ENCODE measurements at places on chromosomes 1 and 21.

GRCh38 chr1:7401814-7402547, 369.1 kb upstream of the VAMP3 start:
- no peak for DNase-seq

DNA sequence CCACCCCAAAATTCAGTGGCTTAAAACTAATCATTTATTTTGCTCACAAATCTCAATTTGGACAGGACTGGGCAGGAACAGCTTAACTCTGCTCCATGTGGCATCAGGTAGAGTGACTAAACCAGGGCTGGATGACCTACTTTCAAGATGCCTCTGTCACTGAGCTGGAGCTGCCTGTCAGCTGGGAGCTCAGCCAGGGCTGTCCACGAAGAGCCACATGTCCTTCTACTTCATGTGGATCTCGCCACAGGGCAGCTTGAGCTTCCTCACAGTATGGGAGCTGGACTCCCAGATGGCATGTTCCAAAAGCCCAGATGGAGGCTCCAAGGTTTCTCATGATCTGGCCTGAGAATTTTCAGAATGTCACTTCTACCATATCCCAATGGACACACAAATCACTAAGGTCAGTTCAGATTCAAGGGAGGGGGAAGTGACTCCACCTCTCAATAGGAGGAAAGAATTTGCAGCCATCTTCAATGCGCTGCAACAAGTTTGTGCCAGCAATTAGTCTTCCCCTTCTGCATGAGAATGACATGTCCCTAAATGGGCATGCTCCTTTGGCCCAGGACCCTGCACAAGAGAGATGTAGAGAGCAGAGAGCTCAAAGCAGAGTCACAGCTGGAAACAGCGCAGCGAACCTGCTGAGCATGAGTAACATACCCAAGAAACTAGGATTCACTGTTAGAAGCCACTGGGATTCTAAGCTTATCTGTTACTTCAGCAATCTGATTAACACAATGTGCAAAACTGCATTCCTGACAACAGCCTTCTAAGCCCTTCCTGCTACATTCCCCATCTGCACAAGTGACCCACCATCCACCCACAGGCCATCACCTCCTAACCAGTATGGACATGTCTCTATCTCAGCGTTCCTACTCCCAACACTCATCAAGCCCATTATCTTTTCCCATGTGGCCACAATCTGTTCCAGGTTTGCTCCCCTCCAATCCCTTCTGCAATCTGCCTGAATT, 17.0 kb downstream of the HLCS start:
- no peak for DNase-seq

- DNase-seq, result no peak
These were observed 1.5 kb downstream of the LCE3E start for GRCh38 chr1:152565115-152565514.

DNA sequence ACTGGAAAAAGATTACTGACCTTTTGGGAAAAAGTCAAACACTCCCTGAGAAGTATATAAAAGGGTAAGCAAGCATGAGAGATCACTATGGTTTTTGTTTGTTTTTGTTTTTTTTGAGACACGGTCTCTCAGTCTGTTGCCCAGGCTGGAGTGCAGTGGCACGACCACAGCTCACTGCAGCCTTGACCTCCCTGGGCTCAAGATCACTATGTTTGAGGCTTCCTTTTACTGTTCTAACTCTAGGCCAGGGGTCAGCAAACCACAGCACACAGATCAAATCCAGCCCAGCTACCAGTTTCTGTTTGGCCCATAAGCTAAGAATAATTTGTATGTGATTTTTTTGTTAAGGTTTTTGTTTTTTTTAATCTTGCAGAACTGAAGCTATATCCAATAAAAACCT, 25.7 kb downstream of the PSMB4 start:
- no peak for DNase-seq

- no peak for DNase-seq
These were observed 17.6 kb upstream of the PTTG1IP start for GRCh38 chr21:44890961-44891541.

GRCh38 chr1:225578251-225578977, 74.5 kb downstream of the ENAH start:
- no peak for DNase-seq

DNA sequence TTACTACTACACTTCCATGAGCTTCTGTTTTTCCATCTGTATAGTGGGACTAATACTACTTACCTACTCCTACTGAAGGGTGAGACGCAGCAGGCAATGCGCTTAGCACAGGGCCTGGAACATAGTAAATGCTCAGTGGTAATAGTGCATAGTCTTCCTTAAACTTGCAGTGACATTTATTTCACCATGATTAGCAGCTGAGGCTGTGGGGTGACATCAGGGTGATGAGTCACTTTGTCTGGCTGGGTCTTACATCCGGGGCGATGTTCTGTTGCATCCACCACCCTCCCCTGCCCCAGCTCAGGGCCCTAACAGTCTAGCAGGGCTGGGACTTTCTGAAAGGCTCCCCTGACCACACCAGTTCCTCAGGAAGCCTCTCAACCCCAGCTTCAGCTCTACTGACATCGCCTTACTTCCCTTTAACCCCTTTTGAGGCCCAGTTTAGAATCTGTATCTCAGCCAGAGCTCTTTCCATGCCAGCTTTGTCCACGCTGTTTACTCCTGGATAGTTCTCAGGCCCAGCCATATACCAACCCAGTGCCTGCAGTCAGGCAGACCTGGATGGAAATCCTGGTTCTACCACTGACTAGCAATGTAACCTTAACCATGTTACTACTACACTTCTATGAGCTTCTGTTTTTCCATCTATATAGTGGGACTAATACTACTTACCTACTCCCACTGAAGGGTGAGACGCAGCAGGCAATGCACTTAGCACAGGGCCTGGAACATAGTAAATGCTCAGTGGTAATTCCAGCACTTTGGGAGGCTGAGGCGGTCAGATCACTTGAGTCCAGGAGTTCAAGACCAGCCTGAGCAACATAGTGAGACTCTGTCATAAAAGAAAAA, 66.3 kb downstream of the CD58 start:
- no peak for DNase-seq

GRCh38 chr21:27157097-27157496, 190.2 kb upstream of the ADAMTS5 start:
- DNase-seq, result no peak

- no peak for DNase-seq
These were observed 362.7 kb downstream of the PTPRU start for GRCh38 chr1:29599071-29599470.

- no peak for DNase-seq
These were observed 23.9 kb upstream of the ABCA4 start for GRCh38 chr1:94144836-94145235.

DNA sequence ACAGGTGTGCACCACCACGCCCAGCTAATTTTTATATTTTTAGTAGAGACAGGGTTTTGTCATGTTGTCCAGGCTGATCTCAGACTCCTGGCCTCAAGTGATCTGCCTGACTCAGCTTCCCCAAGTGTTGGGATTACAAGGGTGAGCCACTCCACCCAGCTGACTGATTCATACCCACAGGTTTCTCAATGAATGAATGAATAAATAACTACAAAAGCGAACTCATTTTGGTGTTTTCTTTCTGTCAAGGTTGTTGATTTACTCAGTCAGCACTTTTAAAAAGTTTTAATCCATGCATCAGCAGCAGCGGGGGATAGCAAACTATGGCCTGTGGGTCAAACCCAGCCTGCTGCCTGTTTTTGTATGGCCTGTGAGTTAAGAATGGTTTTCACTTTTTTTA, 217.5 kb downstream of the FAF1 start:
- no peak for DNase-seq

DNA sequence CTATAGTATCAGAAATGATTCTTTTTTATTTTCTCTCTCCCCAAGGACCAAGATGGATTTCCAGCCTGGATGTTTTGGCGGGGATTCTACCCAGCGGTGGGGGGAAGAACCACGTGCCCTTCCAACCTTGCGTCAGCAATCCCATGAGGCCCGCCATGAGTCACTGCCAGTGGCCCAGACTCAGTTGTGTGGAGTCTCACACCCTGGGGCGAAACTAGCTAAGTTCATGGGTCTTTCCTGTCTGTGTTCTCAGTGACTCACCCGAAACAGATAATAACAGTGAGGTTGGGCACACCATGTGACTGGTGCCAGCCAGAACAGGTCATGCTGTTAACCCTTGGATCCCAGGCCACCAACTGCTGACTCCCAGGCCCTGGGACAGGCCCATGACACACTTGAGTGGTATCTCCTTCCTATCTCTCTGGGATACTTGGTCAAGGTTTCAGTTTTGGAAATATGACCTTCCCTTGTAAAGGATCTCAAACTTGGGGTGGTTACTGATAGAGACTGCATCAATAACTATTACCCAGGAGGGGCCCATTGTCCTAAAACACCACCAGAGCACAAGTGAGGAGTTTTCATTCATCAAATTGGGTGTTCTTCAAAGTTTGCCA, 98.0 kb upstream of the DUSP10 start:
- DNase-seq, result no peak

DNA sequence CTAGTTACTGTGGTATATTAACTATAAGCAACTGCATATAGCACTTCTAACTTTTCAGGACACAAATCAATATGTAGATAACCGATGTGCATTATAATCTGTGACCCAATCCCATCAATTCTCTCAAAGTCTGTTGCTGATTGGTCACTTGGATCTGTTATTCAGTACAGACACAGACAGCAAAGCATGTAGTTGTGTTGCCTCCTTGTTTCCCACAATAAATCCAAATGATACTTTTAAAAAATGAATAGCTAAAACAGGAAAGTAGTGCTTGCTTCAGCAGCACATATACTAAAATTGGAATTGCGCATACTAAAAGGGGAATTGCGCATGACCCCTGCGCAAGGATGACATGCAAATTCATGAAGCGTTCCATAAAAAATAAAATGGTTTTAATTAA, 28.1 kb downstream of the NDC1 start:
- no peak for DNase-seq

DNA sequence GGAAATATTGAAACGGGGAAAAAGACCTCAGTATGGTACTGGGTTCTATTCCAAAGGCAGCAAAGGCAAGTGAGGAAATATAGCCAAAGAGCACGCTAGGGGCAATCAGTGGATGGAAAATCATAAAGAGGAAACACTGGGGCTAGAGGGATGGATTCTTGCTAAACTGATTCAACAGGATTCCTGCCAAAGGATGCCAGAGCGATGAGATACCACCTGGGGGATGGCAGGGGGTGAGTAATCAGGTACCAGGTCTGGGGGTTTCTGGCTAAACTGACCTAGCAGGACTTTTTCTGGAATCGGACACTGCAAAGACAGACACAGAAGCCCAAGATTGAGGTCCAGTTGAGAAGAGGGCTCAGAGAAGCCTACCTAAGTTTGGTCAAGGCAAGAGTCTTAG, 6.7 kb downstream of the CHI3L2 start:
- DNase-seq, result no peak

DNA sequence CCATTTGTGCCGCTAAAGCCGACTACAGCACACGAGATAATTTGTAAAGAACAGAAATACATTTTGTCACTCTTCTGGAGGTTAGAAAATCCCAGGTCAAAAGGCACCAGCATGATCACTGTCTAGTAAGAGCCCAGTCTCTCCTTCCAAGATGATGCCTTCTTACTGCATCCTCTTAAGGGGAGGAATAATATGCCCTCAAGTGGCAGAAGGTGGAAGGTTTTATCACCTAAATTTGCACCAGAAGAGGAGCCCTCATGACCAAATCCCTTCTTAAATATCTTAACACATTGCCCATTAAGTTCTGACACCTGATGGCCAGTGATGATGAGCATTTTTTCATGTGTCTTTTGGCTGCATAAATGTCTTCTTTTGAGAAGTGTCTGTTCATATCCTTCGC, 326.7 kb upstream of the RGS18 start:
- no peak for DNase-seq

GRCh38 chr21:41437729-41438128, 11.7 kb downstream of the MX1 start:
- DNase-seq, result no peak
